ENCODE measurements at places on chromosomes 13 and 19.

DNA sequence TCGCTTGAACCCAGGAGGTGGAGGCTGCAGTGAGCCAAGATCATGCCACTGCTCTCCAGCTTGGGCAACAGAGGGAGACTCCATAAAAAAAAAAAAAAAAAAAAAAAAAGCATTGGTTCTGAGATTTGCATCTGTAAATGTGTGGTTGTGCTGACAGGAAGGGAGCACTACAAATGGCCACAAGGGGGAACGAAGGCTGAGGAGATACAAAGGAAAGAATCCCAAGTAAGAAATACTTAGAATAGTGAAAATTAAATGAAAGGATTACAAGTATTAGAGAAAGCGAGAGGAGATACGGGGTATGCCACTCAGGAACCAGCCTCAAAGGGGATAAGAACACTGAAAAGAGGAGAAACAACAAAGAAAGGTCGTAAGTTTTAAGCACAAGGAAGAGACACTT lies 284.9 kb downstream of the KLF12 start:
- peak; percentile 42 for DNase-seq

DNA sequence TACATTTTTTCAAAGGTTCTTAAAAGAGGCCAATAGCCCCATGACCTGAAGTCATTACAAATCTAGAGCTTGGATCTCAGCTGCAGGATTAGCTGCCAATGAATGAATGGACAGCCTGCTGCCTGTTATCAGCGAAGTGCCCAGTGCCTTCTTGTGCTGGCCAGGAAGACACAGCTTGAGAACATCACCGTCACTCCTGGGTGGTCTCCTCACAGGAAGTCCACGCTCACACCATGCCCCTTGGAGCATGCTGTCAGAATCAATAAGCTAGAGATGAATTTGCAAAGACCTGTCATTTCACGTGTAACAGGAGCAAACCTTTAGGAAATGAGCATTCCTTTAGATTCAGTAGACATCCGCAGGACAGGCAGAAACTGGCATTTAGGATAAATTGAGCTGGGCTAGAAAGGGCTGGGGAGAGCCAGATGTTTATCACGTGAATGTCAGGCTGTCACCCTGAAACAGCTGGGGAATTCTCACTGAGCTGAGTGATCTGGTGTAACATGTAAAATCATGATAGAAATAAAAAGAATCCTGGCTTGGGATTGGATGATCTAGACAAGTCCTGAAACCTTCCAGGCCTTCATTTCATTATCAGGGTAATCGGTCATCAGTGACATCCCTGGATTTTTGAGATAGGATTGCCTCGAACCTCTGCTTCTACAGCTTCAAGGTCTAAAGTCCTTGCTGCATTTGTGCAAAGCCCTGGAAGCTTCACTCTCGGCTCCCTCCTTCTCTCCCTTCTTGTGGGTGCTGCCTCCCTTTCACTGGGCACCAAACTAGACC lies 49.9 kb upstream of the MEDAG start:
- no peak for DNase-seq

- DNase-seq: peak; percentile 71
Measured at GRCh38 chr19:2887391-2887914, 13.3 kb upstream of the ZNF57 start.

- peak; percentile 87 for DNase-seq
Measured at GRCh38 chr13:79451500-79451962, 29.4 kb upstream of the NDFIP2 start.

GRCh38 chr13:68030152-68030809 lies 800.1 kb upstream of the PCDH9 start:
- no peak for DNase-seq

DNA sequence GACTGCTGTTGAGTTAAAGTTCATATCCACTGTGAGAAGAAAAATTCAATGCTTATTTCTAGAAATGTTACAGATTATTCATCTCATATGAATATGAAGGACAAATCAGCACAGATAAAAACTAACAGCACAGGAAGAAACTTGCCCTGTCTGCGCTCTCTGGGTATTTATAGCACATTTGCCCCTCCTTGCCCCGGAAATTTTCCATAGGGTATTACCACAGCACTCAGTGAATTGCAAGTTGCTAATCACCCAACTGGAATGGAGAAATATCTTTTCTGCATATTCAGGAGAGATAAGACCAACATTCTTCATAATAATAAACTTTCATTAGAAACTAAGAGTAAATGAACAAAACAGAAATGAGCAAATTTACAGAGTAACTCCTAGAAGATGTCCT lies 318.0 kb upstream of the KLF12 start:
- no peak for DNase-seq

- no peak for DNase-seq
Measured at GRCh38 chr13:107200491-107200890, 632.6 kb upstream of the ARGLU1 start.

DNA sequence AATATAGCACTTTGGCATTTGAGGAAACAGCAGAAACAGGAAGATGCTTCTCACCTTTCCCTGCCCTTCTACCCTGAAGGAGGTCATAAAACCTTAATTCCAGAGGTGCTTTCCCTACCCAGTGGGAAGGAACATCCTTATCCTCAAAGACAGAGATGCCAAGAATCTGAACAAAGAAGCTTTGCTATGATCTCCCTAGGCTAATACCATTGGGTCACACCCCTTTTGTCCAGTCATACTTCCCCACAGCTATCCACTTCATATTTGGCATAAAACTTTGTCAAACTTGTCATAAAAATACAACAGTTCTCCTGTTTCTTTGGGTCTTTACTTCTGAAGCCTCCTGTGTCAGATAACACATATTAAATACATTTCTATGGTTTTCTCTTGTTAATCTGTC lies 21.7 kb upstream of the RXFP2 start:
- DNase-seq: no peak

- no peak for DNase-seq
Measured at GRCh38 chr19:47644199-47644598, 35.3 kb downstream of the BICRA start.

DNA sequence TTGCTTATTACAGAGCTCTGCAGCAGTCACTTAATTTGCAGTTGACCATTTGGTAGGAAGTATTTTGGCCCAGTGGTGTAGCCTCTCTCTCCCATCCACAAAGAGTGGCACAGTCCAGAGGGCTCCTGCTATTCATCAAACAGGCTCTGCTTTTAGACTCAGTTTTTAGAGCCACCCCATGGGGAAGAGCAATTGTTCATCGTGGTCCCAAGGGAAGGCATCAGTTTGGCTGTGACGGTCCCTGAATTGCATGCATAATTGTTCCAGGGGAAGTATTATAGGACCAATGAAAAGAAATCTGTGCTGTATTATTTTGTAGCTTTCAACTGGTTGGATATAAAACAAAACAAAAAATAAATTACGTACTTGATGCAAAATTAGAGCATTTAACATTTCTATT lies 799.0 kb downstream of the DACH1 start:
- DNase-seq: no peak

GRCh38 chr19:15964231-15964630 lies 15.4 kb downstream of the OR10H4 start:
- DNase-seq: no peak

GRCh38 chr19:16915135-16915534 lies 26.3 kb downstream of the F2RL3 start:
- DNase-seq: no peak

- no peak for DNase-seq
Measured at GRCh38 chr13:97834250-97834649, 119.2 kb upstream of the IPO5 start.

- DNase-seq: peak; percentile 74
Measured at GRCh38 chr13:84433024-84433423, 550.8 kb upstream of the SLITRK1 start.

- no peak for DNase-seq
Measured at GRCh38 chr13:74129500-74130191, 4.6 kb downstream of the KLF12 start.

DNA sequence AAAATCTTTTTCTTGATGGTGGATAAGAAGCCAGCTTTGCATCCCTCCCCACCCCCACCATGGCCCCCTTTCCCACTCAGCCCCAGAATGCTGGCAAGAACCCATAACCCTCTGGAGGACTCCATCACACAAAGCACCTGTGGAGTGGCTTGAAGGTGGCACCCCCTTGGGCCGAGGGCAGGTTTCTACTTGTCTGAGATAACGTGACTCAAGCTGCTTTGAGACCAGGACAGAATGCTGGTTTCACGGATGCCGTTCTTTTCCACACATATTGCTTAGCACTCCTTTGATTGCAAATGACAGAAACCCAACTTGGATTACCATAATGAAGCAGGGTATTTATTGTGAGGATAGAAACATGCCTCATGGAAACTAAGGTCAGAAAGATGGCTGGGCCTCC lies 82.2 kb downstream of the LACC1 start:
- no peak for DNase-seq

GRCh38 chr19:5964816-5965565 lies 12.9 kb downstream of the RANBP3 start:
- no peak for DNase-seq

- DNase-seq: no peak
Measured at GRCh38 chr13:78659450-78659730, 435 bp upstream of the OBI1 start.

DNA sequence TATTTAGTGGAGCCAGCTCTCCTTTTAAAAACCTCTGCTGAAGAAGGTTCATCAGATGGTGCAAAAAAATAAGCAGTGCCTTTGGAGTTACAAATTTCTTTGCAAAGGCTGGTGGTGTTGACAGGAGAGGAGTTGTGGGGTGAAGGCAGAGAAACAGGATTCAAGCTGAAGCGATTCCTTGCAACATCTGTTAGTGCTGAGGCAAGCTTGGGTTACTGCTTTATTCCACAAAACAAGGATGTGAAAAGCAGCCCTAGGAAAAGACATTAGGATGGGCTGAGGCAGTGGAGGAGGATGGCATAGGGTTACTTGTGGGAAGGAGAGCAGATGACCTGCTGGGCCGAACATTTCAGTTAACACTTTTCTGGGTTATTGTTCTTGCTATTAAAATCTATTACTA lies 390.7 kb downstream of the DLEU7 start:
- no peak for DNase-seq

GRCh38 chr13:109781384-109782065 lies 4.9 kb downstream of the IRS2 start:
- peak; percentile 50 for DNase-seq

GRCh38 chr13:114319441-114319913 lies 5.2 kb downstream of the CHAMP1 start:
- peak; percentile 53 for DNase-seq

DNA sequence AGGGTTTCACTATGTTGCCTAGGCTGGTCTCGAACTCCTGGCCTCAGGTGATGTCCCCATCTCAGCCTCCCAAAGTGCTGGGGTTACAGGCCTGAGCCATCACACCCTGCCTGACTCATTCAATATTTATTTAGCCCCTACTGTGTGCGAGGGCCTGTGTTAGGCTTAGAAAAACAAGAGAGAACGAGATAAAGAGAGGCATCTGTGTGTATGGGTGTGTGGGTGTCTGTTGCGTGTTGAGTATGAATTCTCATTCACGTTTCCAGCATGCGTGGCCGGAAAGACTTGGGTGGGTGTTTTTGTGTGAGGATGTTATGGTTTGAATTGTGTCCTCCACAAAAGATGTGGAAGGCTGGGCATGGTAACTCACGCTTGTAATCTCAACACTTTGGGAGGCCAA lies 9.5 kb downstream of the GADD45B start:
- DNase-seq: no peak

DNA sequence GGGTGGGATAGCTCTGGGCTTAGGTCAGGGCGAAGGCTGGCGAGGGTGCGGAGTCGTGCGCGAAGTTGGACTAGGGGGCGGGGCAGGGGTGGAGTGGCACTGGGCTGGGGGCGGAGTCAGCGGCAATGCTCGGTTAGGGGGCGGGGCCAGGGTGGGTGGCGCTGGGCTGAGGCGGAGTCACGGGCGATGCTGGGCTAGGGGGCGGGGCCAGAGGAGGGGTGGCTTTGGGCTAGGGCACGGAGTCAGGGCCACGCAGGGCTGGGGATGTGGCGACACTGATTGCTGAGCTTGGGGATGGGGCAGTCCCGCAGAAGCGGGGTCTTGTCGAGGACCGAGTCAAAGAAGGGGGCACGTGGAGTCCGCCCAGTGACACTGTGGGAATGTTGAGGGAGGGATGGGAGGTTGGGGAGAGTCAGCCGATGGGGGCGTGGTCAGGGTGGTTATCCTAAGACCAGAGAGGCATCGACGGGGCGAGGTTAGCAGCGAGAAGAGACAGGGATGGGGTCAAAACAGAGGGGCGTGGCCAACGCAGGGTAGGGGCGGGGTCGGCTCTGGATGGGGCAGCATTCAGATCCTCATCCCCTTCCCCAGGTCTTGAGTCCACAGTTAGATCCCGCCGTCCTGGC lies 8.7 kb downstream of the HOMER3 start:
- DNase-seq: peak; percentile 83

DNA sequence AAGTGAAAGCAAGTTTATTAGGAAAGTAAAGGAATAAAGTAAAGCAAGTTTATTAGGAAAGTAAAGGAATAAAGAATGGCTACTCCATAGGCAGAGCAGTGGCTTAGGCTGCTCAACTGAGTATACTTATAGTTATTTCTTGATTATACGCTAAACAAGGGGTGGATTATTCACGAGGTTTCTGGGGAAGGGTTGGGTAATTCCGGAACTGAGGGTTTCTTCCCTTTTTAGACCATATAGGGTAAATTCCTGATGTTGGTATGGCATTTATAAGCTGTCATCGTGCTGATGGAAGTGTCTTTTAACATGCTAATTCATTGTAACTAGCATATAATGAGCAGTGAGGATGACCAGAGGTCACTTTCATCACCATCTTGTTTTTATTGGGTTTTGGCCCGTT lies 194.3 kb downstream of the DLEU7 start:
- no peak for DNase-seq

DNA sequence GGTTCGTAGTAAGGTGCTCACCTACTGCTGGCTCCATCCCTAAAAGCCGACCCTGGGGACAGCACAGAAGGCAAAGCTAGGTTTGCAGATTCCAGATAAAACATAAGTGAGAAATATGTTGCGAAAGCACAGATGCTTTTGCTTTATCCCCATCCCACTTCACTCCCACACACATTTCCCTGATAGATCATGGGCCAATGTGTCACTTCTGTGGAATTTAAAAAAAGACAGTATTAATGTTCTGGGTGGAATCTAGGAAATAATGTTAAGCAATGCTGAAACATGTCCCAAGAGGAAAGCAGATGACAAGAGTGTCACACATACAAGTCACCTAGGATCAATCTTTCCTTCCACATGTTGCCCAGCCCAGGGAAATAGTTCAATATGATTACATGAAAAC lies 661.0 kb upstream of the MIR17HG start:
- peak; percentile 58 for DNase-seq

- no peak for DNase-seq
Measured at GRCh38 chr19:12695514-12695913, 917 bp downstream of the FBXW9 start.

GRCh38 chr13:20136781-20137703 lies 23.8 kb downstream of the GJA3 start:
- peak; percentile 35 for DNase-seq

GRCh38 chr13:94550062-94550738 lies 45.8 kb downstream of the TGDS start:
- no peak for DNase-seq

DNA sequence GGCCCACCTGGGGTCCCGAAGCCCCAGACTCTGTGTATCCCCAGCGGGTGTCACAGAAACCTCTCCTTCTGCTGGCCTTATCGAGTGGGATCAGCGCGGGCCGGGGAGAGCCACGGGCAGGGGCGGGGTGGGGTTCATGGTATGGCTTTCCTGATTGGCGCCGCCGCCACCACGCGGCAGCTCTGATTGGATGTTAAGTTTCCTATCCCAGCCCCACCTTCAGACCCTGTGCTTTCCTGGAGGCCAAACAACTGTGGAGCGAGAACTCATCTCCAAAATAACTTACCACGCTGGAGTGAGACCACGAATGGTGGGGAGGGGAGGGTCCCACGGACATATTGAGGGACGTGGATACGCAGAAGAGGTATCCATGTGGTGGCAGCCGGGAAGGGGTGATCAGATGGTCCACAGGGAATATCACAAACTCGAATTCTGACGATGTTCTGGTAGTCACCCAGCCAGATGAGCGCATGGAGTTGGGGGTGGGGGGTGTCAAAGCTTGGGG lies 1.0 kb upstream of the ICAM5 start:
- peak; percentile 49 for DNase-seq
